ENCODE measurements at places on chromosomes 6 and 20.

DNA sequence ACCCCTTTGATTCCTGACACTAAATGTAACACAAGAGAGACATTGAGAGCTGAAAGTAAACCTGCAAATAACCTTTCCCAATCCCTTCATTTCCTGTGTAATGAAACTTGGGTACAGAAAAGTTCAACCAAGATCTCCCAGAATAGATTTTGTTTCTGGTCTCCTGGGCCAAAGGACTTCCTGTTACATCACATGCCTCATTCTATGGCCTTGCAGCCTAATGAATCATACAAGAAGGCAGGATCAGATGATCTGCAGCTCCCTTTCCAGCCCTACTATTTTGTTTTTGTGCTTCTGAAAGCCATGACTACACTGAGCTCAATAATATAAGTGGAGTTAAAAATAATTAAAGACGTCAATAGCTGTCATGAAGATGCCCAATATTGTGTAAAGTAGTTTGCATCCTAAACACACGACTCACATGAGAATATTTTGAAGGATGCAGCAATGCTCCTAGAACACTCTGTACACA, 73.4 kb upstream of the NOX3 start:
- DNase-seq: peak; percentile 89

GRCh38 chr6:17935188-17936149, 52.0 kb downstream of the KIF13A start:
- no peak for DNase-seq

DNA sequence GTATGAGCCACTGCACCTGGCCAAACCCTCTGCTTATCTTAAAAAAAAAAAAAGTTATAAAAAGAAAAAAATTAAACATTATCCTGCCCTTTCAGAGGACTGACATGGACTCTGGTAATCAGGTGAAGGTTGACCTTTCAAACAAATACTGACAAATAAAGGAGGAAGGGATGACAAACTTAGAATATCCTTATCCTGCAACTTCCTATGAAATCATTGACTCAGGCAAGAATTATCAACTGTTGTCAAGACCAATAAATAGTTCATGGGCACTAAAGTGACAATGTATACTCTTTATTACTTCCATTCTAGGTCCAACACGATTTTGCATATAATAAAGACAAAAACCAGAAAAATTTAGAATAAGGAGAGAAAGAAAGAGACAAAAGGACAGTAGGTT, 117.9 kb downstream of the KIF16B start:
- no peak for DNase-seq

DNA sequence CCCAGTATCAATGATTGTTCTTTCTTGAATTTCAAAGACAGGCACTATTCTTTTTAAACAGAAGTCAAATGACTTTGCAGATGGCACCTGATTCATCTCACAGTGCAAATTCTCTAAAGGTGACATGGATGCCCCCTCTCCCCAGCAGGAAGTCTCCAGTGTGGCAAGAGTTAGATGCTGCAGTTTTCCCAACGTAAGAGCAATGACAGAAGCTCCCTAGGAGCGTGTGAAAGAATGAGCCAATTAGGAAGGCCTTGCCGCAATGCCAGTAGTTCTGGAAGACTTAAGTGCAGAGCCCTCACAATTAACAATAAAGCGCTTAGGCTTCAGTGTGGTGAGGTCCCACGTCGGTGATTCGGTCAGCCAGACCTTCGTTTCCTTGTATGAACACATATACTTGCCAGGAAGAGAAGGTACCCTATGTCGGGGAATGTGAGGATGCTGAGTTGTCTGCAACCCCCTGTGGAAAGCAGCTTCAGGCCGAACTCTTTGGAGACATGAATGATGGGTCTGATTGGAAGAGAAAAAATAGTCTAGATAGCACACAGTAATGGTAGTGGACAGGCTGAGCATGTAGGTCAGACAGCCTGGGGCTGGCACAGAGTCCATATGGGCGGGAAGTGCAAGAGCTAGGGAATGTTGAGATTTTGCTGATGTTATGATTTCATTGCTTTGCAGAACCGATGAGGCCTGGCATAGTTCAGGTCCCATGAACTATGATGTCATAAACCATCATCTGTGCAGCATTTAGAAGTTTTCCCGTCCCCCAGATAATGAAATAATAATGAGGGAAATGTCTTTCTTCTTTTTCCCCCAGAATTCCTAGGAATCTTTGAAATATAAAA, 132.6 kb downstream of the PHACTR1 start:
- no peak for DNase-seq

- DNase-seq: no peak
Measured at GRCh38 chr6:4516206-4516605, 260.0 kb upstream of the CDYL start.

GRCh38 chr6:76230711-76231110, 158.2 kb upstream of the IMPG1 start:
- peak; percentile 1 for DNase-seq

- no peak for DNase-seq
Measured at GRCh38 chr6:14549871-14550270, 432.3 kb downstream of the CD83 start.

- DNase-seq: no peak
Measured at GRCh38 chr6:116616737-116617053, 416 bp downstream of the RSPH4A start.

DNA sequence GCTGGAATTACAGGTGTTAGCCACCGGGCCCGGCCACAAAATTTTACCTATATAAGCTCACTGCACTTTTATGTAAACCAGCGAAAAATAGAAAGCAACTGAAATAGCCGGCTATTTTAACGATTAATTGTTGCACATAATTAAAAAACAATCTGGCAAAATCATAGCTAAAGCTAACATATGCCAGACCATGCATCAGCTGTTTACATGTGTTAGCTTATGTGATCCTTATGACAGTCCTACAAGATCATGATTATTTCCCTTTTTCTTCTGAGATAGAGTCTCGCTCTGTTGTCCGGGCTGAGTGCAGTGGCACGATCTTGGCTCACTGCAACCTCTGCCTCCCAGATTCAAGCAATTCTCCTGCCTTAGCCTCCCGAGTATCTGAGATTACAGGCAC, 157.0 kb downstream of the ZFP64 start:
- DNase-seq: no peak

- DNase-seq: no peak
Measured at GRCh38 chr20:1414982-1415381, 22.1 kb upstream of the FKBP1A start.

DNA sequence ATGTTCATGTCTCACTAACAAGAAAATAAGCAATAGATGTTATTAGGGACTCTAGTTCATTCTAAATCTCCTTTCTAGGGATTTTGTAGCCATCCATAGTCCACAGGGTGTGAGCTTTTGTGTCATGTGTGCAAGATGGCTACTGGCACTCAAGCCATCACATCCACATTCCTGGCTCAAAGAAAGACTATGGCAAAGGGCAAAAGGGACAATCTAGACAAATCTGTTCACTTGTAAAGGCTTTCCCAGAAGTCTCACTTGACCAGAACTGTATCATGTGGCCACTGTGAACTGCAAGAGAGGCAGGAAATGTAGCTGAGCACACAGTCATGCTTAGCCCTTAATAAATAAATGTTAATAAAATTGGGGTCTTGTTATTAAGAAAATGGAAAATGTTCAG, 212.6 kb upstream of the EXOC2 start:
- no peak for DNase-seq

DNA sequence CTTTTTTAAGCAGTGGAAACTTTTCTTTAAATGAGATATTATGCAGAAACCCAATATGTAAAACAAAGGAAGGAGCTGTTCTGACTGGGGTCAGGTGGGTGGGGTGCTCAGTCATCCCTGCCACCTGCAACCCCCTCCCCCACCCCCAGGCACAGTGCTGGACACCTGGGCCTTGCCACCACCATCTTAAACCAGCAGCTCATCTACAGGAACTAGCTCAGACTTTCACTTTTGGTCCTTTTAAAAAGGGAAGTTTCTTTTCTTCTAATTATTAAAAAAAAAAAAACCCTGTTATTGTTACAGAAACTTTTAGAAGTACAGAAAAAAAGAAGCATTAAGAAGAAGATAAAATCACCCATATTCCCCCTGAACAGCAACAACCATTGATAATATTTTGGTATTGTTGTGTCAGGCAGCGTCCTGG, 37.1 kb downstream of the PPP1R16B start:
- no peak for DNase-seq

DNA sequence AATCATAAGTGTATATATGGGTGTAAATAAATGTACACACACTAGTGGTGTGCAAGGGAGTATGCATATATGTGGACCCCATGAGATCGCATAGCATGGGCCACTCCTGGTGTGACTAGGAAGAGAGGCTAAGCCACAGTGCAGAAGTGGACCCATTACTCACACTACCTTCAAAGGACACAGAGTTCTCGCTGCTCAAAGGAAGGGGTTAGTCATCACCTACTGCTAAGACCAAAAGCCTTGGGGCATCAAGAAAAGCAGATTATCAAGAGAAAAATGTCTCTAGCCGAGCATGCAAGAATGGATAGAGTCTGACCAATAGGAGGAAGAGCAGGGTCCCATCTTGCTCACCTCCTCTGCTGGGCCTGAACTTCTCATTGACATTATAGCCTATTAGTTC, 195.5 kb downstream of the MAFB start:
- peak; percentile 89 for DNase-seq

DNA sequence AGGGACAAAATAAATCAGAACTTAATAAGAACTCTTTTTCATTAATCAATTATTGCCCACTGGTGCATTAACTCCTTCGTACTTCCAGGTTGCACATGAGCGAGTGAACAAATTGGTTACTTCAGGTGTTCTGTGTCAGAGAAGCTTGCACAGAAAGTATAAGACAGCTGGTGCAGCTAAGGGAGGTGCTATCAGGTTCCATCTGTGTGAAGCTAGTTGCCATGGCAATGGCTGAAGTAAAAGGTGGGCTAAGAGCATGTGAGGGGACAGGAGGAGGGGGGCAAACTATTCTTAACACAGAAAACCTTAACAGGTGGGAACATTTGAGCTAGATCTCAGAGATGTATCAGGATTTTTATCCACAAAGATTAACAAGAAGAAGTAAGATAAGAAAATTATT, 81.6 kb downstream of the MANEA start:
- DNase-seq: no peak

DNA sequence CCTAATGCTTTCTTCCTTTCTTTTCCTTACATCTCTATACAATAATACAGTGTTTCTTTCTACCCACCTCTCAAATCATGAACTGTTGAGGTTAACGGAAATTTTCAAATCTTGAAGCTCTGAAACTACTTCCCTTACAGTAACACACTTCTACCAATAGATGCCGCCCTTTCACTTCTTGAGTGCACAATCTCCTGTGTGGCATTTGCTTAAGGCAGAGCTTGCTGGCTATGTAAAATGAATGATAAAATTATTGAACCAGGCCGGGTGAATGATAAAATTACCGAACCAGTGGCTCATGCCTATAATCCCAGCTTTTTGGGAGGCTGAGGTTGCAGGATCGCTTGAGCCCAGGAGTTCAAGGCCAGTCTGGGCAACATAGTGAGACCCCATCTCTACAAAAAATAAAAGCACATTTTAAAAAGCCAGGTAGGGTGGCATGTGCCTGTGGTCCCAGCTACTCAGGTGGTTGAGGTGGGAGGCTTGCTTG, 56.8 kb downstream of the KCNS1 start:
- DNase-seq: peak; percentile 61

DNA sequence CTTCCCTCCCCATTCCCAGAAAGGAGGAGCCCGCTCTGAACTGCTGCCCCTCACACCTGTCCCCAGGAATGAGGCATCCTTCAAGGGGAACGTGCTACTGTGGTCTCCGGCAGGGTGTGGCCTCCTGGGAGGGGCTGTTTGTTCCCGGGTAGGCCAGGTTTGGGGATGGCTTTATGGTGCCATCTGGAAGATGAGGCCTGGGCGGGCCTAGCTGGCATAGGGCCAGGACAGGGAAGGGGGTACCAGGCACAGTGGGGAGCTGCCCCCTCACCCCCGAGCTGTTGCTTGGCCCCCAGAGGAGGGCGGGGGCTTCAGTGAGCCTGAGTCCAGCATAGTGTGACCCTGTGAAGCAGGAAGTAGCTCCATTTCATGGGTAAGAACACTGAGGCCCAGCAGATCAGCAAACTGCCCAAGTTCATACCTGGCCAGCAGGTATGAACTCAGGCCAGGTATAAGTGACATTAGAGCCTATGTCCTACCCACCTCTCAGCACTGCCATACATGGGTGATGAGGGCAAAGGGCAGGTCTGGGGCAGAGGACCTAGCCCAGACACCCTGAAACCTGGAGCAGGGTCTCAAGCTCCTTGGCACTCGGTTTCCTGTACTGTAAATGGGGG, 17.5 kb upstream of the SPDEF start:
- no peak for DNase-seq

DNA sequence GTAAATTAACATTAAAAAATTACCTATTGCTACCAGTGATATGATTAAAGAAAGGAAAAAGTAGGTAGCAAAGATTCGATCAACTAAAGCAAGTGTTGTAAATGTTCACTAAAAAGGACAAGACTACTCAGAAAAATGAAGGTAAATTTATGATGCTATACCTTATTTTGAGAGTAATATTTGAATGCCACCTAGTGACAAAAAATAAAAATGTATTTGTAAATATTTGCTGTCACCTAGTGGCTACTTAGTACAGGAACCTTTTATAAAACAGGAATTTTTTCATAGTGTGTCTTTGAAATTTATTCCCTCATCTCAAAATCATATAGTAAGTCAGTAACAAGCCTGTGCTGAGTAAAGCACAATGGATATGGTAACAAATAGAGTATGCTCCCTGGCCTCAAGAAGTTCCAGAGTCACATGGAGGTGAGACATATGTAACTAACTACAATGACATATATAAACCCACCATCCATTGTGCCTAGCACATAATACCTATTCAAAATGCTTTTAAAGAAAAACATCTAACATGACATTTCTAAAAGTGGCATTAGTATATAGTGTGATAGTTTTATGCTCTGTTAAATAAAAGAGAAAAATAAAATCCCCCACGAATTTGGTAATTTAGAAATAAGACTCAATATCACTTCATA, 193.1 kb upstream of the SIM1 start:
- no peak for DNase-seq

- no peak for DNase-seq
Measured at GRCh38 chr20:1896484-1897258, 1.5 kb downstream of the SIRPA start.

DNA sequence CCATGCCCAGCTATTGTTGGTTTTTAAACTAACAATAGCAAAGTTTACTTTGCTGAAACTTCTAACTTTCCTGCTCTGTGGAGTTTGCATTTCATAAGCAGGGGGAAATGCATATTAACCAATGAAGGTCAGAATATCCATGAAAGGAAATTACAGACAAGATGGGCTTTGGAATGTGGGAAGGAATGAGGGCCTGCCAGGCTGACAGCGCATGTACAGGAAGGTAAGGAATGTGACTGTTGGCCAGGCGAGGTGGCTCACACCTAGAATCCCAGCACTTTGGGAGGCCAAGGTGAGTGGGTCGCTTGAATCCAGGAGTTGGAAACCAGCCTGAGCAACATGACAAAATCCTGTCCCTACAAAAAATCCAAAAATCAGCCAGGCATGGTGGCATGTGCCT, 49.6 kb downstream of the CDK5RAP1 start:
- no peak for DNase-seq

GRCh38 chr6:118383924-118384323, 164.2 kb upstream of the PLN start:
- no peak for DNase-seq
